ENCODE measurements at places on chromosomes 5 and 9. TPM values are rescaled to one million over a fixed set of nuclear protein-coding genes. Genes with fewer than 3 reads are reported as not detected.

GRCh38 chr5:34804913-34805312 is 34.1 kb upstream of the TTC23L start:
- DNase-seq, result no peak

GRCh38 chr5:82793808-82794419 is 283.3 kb downstream of the TMEM167A start:
- no peak for DNase-seq

GRCh38 chr9:117929868-117930267 is 225.7 kb downstream of the TLR4 start:
- DNase-seq, result no peak

DNA sequence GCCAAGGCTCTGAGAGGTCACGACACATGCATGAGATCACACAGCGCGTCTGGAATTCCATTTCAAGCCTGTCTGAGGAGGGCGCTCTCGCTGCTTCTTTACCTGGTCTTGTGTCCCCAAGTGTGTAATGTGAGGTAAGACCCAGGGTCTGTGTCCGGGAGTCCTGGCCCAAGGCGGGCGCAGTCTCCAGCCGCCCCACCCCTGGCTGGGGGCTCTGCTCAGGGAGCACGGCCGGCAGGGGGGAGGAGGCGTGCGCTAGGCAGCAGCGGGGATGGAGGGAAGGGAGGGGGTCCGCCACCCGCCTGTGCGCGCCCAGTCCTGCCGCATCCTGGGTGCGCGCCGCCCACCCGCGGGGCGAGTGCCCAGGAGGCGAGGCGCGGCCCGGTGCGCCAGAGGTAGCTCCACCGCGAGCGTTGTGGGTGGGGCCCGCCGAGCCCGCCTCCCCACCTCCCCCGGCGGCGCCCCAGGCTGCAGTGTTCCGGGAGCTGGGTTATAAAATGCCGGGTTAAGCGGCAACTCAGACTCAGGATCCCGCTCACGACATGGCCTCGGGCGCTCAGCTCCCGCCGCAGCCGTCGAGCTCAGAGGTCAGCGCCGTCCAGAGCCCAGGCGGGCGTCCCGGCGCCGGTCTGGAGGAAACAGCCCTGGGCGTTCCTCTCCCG is at the start of gene CCNI2:
CCNI2 (plus strand) TSS at position 473 of the 662 bp plus-strand sequence; CDS start at position 543, 70 bp downstream.
- DNase-seq, result no peak

DNA sequence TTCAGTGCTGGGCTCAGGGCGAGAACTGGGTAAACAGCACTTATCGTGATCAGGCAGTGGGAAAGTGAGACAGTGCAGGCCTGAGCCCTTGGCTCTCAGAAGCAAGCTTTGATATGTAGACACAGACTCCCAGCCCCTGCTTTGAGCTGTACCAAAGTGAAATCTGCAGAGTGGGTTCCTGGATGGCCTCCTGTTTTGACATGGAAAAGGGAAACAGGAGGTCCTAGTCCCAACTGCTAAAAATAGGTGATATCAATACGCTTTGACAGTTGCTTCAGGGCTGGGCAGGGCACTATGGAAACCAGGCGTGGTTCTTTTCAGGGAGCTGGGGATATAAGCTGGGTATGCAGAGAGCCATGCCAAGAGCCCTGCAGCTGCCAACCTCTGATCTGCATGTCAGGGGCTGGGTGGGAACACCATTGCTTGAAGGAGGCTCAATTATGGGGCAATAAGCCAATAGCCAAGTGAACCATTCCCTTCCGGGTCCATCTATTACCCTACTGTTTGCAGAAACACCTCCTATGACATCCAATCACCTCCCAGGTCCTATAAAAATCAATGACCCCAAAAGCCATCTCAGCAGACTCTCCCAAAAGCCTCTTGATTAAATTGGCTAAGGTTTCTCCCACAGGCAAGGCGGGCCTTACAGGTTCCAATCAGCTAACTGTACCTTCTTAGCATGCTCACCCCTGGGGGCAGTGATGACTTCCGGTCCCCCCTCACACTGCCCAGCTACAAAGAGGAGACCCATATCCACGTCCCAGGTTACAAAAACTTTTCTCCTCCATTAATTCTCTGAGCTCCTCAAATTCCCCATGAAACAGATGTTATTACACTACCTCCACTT is 45.8 kb downstream of the EPB41L4B start:
- DNase-seq, result no peak

GRCh38 chr5:140868721-140869554 is at the start of gene PCDHA11:
TSS of gene PCDHA11 (plus strand) at chr5:140868957. CDS start at chr5:140869104, 147 bp downstream.
- DNase-seq, result no peak

DNA sequence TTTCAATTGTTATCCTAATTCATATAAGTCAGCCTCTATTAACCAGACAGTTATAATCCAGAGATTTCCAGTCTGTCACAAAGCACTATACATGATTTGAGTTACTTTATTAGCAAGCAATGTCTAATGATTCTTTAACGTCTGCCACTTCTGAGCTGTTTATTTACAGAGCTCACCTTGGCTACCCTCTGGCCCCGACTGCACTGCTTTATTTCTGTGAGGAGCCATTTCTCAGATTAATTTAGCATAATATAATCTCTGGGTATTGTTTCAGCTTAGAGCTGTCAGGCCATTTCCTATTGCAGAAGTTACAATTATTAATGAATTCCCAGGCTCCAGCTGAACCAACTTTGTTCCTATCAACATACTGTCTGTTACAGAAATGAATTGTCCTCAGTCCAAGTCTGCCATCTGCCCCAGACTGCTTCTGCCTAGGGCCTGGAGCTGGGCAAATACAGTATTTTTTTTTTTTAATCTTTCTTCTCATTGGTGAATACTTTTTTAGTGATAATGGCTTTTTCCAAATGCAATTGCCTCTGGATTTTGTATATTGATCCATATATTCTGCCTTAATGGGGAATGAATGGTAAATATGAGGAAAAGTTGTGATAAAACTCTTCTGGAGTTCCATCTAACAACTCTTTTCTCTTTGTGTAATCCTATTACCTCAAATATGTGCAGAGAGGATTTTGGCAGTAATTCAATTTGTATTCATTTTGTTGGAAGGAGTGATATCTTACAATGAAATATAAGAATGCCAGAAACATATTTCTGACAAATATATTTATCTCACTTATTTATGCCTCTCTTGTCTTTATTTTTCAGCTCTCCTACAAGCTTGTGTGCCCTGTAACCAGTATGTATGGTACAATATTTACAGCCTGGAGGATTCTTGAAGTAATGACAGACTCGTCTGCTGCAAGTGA is 104.7 kb downstream of the FOCAD start:
- DNase-seq, result no peak

- no peak for DNase-seq
Measured at GRCh38 chr5:80174790-80175189, 81.1 kb downstream of the SERINC5 start.

GRCh38 chr5:118461436-118461835 is 526.9 kb downstream of the DTWD2 start:
- DNase-seq, result no peak

DNA sequence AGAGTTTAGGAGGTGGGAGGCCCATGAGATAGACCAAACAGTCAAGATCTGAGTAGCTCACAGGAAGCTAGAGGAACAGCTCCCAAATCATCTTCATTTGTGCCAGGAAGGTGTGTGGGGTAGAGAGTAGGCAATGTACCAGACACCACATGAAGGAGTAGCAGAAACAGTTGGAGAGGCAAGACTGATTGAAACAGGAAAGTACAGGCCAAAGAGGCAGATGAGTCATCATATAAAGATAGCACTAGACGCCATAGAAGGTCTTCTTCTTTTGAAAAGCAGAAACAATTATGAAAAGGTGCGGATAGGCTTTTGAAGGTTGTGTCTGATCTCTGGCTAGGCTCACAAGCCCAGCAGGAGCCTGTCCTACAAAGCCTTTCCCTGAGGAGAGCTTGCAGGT is 62.7 kb upstream of the PALM2AKAP2 start:
- no peak for DNase-seq

DNA sequence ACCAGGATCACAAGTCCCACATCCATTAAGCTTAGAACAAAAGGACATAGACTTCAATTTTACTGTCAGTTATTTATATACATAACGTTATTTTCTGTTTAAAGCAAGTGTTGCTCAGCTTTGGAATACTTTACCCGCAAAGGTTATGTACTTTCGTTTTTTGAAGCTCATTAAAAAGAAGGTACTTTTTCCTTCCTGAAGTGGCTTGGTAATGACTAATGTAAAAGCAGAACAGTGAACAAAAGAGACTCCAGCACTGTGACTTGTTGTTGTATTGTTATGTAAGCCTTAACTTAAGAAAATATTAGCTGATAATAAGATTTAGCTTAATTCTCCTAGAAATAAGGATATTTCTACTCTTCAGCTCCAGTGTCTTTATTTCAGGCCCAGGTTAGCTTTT is 97.3 kb upstream of the SLCO6A1 start:
- no peak for DNase-seq

DNA sequence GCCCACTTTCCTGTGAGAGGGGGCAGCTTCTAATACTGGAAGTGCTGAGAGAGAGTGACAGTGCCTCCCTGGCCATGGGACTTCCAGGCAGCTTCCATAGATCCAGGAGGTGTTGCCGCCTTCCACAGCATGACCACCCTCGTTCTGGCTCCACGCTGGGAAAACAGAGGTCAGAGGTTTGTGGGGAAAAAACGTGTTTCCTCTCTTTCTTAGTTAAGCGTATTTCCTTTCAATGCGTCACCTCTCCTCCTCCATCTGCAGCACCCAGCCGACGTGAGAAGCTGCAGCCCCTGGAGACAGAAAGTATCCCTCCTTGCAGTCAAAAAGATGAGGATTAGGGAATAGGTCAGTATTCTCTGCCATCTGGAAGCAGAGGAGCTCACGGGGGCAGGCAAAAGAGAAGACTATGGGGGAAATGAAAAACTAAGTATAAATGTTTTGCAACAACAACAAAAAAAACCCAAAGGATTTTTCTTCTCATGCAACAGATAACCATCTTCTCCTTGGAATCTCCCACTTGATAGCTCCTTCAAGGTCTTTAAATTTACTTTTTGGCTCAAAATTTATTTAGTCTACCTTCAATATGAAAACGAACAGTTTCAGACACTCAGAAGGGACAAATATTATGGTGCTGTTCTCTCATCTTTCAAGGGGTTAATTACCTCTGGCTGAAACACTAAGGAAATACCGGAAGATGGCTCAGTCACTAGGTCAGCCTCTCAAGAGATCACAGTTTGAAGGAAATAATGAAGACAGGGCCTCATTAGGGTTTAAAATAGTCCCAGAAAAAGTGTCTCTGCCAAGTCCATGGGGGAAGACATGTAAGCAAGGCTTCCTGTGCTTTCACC is 38.0 kb downstream of the MTMR12 start:
- DNase-seq, result no peak

GRCh38 chr9:91814753-91815152 is 135.3 kb downstream of the ROR2 start:
- DNase-seq, result no peak

GRCh38 chr5:78798673-78799029 is 150.1 kb upstream of the LHFPL2 start:
- DNase-seq, result no peak

DNA sequence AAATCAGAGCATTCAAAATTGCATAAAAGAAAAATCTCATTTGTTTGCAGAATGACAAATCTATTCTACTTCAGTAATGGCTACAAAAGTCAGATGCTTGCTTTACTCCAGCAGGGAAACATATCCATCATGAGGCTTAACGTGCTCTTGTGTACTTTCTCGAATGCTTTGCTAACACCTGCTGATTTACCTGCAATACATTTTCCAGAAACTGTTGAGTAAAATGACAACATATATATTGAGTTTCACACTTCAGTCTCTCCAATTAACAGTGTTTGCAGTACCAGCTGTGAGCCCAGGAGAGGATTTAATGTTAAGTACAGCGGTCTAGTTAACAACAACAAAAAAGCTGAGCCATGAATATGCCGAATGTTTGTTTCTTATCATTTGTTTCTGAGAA is 391.5 kb upstream of the SMC2 start:
- no peak for DNase-seq

DNA sequence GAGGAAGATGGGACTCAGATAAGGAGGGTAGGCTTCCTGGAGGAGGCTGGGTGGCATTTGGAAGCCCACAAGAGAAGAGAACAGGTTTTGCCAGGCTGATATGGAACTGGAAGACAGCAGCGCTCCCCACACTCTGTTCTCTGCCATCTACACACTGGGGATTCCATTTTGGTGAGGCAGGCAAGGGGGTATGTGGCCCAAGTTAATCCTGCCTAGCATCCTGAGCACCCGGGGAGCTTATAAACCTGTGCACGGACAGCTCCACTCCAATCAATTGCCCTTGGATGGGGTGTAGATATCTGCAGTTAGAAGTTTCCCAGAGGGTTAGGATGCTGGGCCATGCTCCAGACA is 158.8 kb downstream of the MACROH2A1 start:
- no peak for DNase-seq

GRCh38 chr5:14204785-14205321 is 61.7 kb downstream of the TRIO start:
- no peak for DNase-seq

DNA sequence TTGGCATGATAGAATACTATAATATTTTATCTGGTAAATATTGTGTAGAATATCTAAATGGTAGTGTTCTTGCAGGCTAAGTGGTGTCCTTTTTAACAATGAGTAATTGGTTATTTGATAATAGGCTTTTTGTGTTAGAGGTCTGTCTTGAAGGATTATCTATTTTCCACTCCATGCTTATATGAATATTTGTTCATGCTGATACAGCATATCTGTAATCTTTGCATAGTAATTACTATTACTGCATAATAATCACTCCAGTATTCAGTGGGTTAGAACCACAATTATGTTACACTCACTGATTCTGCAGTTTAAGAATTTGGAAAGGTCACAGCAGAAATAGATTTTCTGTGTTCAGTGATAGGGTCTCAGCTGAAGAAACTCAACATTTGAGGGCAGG is 1229.9 kb downstream of the MAT2B start:
- no peak for DNase-seq

Gene MTX3
- 33.6 TPM for polyA plus RNA-seq

Gene AQP3
- 36.4 TPM for polyA plus RNA-seq

Gene NUDT12
- 23.4 TPM for polyA plus RNA-seq

Gene AK3
- polyA plus RNA-seq, result 120 TPM

All from renal cortex interstitium (tissue), 15 donors.